ENCODE measurements at places on chromosomes 12 and 14.

GRCh38 chr14:74109369-74109768, 24.6 kb downstream of the LIN52 start:
- no peak for DNase-seq

GRCh38 chr14:56798447-56799342, 11.6 kb downstream of the OTX2 start:
- no peak for DNase-seq

DNA sequence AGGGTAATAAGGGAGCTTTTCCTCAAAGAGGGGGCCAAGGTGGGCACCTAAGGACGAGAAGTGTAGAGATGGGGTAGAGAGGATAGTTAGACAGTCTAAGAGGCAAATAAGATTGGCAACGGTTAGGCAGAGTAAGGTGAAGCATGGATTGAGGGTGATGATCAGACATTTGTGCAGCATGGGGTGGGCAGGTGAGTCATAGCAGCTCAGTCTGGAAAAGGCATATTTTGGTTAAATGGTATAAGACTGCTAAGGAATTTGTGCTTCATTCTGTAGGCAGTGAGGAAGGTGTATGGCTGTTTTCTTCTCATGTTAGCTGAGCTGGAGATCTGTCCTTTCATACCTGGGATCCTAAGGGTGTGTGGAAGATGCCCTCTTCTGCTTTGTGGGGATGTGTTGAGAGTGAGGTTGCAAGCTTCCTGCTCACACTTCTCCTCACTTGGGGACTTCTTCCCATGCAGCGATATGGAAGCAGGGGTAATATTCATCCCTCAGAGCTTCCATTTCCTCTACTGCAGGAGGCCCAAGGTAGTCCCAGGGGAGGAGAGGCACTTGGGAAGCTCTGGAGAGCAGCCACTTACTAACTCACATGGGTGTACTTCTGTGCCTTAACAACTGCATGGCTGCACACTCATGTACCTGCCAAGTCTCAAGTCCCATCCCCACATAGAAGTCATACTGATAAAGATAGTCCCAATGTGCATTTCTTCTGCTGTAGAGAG, 28.9 kb downstream of the GSG1 start:
- no peak for DNase-seq

DNA sequence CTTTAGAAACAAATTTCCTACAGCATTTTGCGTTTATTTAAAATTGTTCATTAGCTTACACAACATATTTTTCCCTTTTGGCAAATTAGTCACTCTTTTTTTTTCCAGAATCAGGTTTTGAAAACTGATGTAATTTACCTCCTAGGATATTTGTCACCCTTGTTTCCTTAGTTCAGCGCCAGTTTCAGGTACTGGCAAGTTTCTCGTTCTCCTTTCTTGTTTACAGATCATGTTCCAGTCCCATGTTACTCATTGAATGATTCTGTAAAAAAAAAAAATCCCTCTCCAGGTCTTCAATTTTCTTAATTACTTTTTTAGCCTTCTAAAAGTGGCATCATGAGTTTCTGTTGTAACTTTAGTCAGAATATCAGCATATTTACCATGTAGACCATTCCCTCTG, 2.7 kb downstream of the PPP4R4 start:
- DNase-seq = no peak

- DNase-seq = no peak
Measured at GRCh38 chr12:262817-263216, at the start of gene SLC6A13. Gene SLC6A13, minus strand, starts transcription at chr12:262836. Its CDS starts 2,784 bp downstream, at chr12:260052.

DNA sequence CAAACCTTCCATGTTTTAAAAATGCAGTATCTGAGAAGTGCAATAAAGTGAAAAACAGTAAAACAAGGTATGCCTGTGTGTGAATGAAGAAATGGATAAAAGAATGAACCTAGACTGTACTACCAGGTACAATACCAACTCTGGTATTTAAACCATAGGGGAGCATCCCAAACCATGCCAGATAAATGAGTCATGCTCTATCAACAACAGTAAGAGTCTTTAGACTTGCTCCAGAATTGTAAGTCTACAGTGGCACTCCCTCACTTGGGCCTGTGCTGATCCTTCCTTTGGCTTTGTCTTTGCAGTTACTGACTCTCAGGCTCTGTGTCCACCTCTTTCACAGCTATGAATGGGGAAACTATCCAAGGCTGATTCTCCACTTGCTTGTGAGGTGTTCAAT, 38.1 kb downstream of the BBS10 start:
- no peak for DNase-seq

GRCh38 chr12:40825156-40825555, 132.9 kb downstream of the CNTN1 start:
- DNase-seq = no peak

- DNase-seq = no peak
Measured at GRCh38 chr14:71235875-71236274, 328.6 kb downstream of the PCNX1 start.

GRCh38 chr12:63912651-63913050, 68.2 kb downstream of the SRGAP1 start:
- DNase-seq = no peak

All from naive B cell (primary cell).